ENCODE measurements at places on chromosomes 16 and 17. TPM values are rescaled to one million over a fixed set of nuclear protein-coding genes. Genes with fewer than 3 reads are reported as not detected.

GRCh38 chr16:21702276-21702675 is 38.5 kb downstream of the OTOA start:
- DNase-seq = no peak

- no peak for DNase-seq
Measured at GRCh38 chr16:10629592-10629963, 49.2 kb upstream of the EMP2 start.

- no peak for DNase-seq
Measured at GRCh38 chr16:82728901-82729300, 102.1 kb downstream of the CDH13 start.

DNA sequence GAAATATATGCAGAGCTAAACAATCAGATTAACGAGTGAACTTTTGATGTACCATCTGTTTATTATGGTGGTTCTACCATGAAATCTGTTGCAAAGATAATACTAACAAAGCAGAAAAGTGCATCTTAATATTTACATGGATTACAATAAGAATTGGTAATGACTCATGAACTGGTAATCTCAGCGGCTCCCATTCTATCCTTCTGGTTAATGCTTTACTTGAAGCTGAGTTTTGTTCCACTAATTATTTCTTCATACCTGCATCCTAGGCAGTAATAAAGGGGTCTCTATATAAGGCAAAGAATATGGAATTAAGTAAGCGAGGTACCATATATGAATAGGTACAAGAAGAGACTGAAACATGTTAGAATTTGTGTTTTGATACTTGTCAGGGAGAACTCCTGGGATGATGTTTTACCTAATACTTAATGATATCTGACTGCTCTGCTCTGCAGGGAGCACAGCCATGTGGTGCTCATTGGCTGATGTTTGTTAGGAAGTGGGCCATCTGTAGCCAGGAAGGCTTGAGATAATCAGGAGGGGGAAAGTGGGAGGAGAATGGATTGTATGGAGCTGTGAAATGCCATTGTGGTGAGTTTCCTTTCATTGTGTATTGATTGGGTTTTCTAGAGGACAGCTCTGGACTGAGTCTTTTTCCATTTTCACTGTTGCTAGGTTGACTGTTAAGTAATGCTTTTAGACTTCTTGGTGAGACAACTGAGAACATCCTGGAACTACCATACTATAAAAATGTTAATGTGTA is 52.6 kb downstream of the MAP2K6 start:
- peak; percentile 31 for DNase-seq

GRCh38 chr16:63422715-63423114 is 1386.5 kb upstream of the CDH8 start:
- no peak for DNase-seq

DNA sequence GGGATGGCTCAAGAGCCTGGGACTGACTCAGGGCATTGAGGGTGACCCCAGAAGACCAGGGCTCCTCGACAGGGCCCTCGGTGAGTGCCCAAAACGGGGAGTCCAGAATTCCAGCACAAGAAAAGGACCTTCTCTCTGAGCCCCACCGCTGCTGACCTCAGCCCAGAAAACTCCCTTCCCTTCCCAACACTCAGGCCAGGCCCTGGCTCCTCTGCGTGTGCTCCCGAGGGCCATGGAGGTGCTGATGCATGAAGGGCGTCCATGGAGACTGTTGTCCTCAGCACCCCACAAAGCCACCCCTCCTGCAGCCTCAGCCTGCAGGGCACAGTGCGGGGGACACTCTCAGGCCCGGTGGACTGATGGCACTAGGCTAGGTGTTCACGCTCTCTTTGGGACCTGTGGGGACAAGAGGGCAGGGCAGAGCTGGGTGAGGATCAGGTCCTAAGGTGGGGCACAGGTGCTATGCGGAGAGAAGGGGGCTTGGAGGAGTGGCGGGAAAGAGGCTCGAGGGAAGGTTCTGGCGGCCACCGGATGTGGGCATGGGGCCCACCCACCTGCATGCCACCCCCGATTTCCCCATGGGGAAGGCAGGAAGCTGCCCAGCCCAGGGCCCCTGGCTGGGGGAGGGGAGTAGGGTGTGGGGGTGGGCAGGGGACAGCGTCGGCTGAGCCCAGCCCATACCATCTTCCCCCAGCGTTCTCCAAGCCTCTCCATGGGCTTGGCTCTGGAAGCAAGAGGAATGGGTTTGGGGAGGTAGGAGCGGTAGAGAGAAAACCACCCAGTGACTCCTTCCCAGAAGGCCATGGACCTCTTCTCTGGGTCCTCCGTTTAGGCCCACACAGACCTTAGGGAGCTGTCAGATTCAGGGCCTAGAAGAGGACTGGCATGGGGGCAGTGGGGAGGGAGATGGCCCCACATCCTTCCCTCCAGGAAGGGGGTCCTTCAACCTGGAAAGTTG is 4.5 kb upstream of the TSPOAP1 start:
- no peak for DNase-seq

Gene ST6GALNAC1
- total RNA-seq = 0.13 TPM

Gene BOLA2B
- total RNA-seq = 81.7 TPM
